Trophoblast cell (in vitro differentiated cells and primary cell): ENCODE measurements at places on chromosomes 1 and 21.

- DNase-seq: no peak
Observed at GRCh38 chr1:118217141-118217838, 32.3 kb upstream of the SPAG17 start.

GRCh38 chr1:84573481-84573966 lies 716 bp downstream of the CTBS start:
- no peak for DNase-seq

GRCh38 chr1:92363401-92363800 lies 64.5 kb downstream of the RPAP2 start:
- no peak for DNase-seq

DNA sequence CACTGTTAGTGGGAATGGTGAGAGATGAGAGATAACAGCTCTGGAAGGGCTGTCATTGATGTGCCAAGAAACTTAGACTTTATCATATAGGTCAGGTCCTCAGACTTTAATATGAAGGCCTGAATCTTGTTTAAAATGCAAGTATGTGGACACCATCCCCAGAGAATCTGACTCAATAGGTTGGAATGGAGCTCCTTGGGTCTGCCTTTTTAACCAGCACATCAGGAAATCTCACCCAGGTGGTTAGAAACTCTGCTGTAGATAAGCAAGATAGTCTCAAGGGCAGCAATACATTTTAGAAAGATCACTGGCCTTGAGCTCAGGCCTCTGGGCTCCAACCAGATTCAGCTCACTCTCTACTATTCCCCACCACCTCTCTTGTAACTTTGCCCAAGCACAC lies 180.4 kb downstream of the SLC44A5 start:
- no peak for DNase-seq

GRCh38 chr1:112011202-112011601 lies 21.7 kb upstream of the KCND3 start:
- DNase-seq: no peak

DNA sequence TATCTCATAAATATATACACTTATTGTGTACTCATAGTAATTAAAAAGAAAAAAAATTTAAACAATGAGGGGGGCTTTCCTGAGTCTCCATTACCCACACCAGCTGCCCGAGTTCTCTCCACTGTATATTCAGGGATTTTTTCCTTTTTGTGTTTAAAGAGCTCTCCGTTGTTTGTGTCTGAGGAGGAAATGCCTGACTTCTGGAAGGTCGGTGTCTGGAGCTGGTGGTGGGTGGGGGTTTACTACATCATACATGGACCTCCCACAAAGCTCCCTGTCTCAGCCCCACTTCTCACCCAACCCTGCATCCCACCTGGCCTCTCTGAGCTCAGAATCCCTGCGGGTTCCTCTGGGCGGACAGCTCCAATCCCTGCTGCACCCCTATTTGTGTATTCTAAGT lies 64.1 kb upstream of the ETV3 start:
- DNase-seq: no peak

- DNase-seq: no peak
Observed at GRCh38 chr1:230894032-230894431, 25.7 kb upstream of the C1orf198 start.

DNA sequence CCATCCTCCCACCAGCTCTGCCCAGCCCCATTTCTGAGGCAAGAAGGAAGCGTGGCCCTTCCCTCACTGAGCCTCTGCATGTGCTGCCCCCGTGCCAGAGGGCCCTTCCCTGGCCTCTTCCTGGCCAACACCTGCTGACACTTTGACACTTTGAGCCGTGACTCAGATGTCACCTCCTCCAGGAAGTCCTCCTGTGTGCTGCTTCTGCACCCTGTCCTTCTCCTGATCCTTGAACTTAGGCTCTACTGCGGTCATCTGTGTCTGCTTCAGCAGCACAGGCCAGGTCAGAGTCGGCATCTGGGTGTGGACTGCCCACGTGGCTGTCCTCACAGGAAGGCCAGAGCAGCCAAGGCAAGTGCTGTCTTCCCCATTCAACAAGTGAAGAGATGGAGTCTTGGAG lies 19.6 kb upstream of the EPHA8 start:
- DNase-seq: no peak

DNA sequence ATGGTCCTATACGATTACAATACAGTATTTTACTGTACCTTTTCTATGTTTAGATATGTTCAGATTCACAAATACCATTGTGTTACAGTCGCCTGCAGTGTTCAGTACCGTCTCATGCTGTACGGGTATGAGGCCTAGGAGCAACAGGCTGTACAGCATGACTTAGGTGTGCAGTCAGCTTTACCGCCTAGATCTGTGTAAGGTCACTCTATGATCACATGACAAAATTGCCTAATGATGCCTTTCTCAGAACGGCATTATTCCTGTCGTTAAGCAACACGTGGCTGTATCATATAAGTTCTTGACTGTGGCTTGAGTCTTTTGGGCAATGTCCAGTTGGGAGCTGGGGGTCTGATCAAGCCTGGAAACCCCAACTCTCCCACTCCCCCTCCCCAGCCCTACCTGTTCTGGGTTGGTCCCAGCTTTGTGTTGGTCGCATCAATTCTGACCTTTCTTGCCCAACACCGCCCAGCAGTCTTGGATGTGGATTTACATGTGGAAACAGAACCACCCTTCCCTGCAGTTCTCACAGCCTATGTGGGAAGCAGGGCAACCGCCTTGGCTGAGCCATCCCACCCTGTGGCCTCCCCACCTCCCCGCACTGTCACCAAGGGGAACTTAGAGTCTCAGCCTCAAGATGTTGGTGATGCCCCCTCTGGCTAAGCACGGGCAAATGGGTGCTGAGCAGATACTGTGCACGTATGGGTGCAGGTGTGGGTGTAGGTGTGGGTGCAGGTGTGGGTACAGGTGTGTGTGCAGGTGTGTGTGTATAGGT lies 80.2 kb upstream of the ACTL8 start:
- DNase-seq: peak; percentile 52

DNA sequence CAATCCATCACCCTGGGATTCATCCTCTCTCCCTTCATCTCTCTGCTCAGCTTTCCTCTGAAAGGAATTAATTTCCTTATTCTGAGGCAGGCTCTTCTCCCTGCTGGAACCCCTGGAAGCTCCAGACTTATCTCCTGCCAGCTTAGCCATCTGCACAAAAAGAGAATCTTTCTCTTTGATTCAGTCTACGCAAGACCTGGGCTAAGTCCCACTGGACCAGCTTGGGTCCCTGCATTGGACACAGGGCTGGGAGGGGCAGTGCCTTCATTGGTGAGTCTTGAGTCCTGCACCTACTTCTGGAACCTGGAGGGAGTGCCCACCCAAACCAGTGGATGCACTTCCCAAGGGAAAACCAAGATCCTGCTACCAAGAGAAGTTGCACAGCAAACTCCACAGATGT lies 271.7 kb upstream of the CSF3R start:
- DNase-seq: no peak
